SK-MEL-5 (cell line): ENCODE measurements at places on chromosomes 4 and X.
A peak's percentile ranks its signal among the peaks of the same experiment; 100 is the strongest.

DNA sequence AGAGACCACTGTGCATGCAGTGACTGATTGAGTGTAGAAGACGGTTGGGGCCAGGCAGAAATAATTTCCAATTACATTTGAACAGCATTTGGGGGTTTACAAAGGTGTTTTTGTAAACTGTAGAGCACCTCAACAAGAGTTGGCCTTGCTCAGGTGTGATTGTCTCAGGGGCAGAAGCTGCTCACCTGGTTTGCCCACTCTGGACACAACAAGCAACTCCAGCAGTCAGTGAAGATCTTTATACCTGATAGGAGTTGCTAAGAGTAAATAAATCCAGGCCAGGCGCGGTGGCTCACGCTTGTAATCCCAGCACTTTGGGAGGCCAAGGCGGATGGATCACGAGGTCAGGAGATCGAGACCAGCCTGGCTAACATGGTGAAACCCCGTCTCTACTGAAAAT, 221.3 kb downstream of the RAB28 start:
- no peak for DNase-seq

DNA sequence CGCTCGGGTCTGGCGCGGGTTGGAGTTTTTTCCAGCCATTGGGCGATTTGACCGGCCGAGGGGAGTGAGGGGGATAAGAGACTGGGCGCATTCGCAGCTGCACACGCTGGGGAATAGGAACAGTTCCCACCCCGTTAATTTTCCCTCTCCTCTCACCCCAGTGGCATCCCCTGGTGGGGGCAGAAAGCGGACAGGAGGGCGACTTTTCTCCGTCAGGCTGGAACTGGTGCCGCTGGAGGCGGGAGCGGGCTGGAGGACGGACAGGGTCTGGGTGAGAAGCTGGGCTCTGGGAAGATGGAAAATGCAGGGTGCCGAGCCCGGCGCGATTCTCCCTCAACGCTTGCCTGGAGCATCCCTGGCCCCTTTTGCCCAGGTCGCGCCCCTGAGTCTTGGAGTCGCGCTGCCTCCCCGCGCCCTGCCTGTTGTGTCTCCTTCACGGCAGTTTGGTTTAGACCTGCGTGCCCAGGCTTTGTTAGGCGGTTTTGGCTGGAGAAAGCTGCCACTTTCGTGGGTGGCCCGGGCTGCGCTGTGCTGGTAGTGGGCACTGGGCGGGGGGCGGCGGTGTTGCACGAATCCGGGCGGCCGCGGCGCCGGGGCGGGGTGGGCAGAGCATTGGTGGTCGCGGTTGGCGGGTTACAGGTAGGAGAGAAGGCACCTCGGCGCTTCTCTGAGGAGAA, 2.0 kb downstream of the ADGRL3 start:
- DNase-seq, result no peak

DNA sequence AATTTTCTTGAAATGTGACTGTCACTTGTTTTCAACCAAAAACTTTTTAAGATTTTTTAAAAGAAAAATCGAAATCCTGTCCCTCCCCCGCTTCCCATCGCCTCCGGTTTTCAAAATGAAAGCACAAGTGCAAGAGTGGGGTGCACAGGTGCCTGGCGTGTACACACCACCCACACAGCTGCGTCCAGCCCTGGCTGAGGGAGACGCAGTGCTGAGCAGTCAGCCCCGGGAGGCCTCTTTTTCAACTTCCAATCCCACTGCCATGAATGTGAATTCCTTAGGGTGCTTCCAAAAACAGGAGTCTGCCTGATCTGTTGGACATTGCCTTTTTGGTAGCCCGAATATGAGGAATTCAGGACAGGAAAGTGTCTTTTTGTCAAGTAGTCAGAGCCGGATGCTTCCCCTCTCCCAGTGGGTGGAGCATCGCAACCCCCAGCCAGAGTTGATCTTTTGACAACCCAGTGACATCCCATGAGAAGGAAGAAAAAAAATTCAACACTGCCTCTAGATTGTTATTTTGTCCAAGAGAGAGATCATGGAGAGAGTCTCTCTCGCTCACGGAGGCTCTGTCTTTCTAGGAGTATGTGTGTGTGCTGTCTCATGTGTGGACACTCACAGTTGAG, 8.9 kb downstream of the PRRG3 start:
- no peak for DNase-seq

DNA sequence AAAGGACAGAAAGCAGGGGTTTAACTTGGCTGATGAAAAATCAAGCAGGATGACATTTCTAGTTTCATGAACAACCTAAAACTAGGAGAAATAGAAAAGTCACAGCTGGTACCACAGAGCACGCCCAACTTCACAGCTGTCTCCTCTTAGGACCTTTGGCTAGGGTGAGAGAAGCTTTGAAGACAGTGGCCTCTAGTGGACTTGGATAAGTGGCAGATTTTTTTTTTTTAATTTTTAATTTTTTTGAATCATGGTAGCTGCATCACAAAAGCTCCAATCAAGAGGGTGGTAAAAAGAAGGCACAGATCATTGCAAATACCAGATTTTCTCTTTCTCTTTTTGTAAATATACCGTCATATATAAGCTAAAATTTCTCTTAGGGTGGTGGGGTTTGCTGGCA, 20.2 kb upstream of the MAP3K15 start:
- peak; percentile 53 for DNase-seq

DNA sequence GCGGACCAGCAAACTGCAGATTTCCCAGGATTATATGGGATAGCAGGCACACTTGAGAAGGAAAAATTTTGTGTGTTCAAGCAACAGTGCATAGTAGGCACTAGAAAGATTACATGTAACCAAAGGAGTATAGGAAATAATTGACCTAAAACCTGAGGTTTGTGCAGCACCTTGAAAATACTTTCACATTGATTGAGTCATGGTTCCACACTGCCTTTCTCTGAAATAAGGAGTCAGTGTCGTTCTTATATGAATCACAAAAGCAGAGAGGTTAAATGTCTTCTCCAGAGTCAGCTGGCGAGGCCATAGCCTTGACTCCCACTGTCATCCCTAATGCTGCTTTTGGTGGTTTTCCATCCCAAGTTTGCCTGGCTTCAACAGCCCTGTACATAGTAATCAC, 138.9 kb downstream of the SOWAHB start:
- DNase-seq, result no peak

GRCh38 chrX:95346856-95347255, 1337.8 kb upstream of the DIAPH2 start:
- peak; percentile 34 for DNase-seq

- no peak for DNase-seq
Measured at GRCh38 chr4:71609167-71609566, 174.7 kb downstream of the GC start.

- peak; percentile 60 for DNase-seq
Measured at GRCh38 chr4:73727685-73728084, 12.7 kb upstream of the CXCL8 start.

DNA sequence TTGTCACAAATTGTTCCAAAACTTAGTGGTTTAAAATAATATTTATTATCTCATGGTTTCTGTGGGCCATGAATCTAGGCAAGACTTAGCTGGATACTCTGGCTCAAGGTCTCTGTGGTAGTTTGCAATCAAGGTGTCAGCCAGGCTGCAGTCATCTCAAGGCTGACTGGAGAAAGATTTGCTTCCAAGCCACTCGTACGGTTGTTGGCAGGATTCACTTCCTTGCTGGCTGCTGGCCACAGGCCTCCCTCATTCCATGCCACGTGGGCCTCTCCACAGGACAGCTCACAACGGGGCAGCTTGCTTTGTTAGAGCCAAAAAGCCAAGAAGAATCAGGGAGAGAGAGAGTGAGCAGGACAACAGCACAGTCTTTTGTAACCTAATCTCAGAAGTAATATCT, 101.4 kb downstream of the WWC2 start:
- DNase-seq, result peak; percentile 13

GRCh38 chrX:10199212-10199611, 42.4 kb downstream of the CLCN4 start:
- no peak for DNase-seq

GRCh38 chrX:135985973-135986310, 707 bp downstream of the SLC9A6 start:
- no peak for DNase-seq

GRCh38 chrX:153065389-153065788, 6.9 kb upstream of the PNMA6A start:
- DNase-seq, result no peak

- no peak for DNase-seq
Measured at GRCh38 chr4:100826808-100827548, 309.2 kb upstream of the EMCN start.

GRCh38 chr4:67723341-67723740, 22.4 kb upstream of the UBA6 start:
- DNase-seq, result no peak

DNA sequence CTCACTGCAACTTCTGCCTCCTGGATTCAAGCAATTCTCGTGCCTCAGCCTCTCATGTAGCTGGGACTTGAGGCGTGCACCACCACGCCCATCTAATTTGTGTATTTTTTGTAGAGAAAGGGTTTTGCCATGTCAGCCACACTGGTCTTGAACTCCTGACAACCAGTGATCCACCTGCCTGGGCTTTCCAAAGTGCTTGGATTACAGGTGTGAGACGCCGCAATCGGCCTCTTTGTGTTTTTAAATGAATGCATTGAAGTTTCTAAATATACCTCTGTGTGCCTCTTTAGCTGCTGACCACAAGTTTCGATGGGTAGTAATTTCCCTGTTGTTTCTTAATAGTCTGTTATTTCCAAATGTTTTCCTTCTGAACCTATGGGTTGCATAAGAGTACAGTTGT, 765.3 kb upstream of the GRIA3 start:
- no peak for DNase-seq

DNA sequence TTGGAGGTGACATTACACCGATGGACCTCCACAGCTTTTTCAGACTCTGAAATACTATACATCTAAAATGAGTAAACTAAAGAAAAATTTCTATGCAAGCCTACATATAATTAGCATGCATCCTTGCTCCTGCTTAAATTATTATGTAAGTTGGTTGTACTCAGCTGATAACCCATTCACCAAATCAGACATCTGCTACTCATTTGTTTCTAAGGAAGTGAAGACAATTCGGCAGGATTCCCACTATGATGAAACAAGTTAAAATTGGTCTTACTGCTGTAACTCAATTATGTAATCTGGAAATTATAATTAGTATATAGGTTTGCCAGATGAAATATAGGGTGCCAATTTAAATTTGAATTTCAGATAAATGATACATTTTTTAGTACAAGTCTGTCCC, 59.5 kb upstream of the FGF13 start:
- no peak for DNase-seq

DNA sequence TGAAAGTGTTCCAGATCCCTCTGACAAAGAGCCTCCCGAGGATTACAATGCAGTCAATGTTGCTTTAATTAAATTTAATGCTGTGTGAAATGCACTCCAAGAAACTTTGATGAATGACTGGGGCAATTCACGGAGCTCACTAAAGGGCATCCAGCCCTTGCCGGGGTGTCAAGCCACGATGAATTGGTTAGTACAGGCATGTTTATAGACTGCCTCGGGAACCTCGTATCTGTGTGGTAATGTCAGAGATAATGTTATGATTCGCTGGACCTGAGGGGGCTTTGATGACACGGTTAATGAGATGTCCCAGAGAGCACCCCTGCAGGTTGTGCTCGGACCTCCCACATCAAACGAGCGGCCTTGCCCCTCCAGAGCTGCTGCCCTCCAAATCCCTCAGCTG, 428.8 kb downstream of the NKX6-1 start:
- DNase-seq, result no peak

GRCh38 chrX:25204182-25204581, 188.4 kb upstream of the ARX start:
- DNase-seq, result no peak

DNA sequence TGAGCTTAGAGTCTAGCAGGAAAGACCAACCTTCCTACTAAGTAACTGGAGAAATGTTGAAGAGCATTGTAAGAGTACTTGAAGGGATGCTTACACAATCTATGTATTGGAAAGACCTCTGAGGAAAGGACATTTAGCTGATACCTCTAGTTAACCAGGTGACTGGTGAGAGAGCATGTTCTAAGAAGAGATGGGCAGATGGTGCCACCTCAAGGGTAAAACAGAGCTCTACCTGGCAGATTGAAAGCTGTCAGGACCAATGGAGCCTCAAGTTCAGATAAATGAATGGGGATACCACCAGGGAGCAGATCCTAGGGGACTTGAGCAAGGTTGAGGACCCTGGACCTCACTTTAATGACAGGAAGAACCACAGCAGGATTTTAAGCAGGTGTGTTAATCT, 196.4 kb downstream of the QDPR start:
- no peak for DNase-seq

DNA sequence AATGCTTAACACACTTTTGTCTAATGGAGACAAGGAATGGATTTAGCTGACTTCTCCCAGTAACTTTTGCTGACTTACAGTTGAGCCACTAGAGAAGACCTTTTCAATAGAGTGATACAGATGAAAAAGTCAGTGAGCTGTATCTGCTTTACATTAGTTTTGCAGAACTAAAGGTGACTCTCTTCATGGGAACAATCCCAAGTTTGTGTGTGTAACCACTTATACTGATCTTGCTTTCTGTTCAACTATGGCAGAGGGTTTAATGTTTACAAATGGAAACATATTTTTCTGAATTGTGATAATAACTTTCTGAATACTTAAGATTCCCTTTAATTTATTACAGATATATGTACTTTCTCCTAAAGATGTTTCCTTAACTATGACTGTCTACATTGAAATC, 182.6 kb upstream of the PUDP start:
- DNase-seq, result no peak

GRCh38 chr4:3177426-3177825, 71.5 kb upstream of the MSANTD1 start:
- no peak for DNase-seq

- DNase-seq, result no peak
Measured at GRCh38 chr4:106245176-106245575, 70.8 kb downstream of the TBCK start.

DNA sequence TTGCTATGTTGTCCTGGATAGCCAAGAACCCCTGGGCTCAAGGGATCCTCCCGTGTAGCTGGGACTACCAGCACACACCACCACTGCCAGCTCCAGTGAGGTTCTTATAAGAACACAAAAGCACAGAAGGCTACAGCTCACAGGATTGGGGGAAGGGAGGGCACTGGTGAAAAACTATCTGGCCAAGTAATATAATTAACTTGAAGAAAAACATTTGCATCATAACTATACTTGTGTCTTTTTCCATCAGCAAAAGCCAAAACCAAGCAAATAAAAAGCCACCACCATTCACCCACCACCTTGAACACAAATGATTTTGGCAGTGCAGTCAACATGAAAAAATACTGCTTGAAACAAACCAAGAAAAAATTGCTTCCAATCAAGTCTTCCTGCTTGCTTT, 188.2 kb downstream of the MAML3 start:
- DNase-seq, result no peak

DNA sequence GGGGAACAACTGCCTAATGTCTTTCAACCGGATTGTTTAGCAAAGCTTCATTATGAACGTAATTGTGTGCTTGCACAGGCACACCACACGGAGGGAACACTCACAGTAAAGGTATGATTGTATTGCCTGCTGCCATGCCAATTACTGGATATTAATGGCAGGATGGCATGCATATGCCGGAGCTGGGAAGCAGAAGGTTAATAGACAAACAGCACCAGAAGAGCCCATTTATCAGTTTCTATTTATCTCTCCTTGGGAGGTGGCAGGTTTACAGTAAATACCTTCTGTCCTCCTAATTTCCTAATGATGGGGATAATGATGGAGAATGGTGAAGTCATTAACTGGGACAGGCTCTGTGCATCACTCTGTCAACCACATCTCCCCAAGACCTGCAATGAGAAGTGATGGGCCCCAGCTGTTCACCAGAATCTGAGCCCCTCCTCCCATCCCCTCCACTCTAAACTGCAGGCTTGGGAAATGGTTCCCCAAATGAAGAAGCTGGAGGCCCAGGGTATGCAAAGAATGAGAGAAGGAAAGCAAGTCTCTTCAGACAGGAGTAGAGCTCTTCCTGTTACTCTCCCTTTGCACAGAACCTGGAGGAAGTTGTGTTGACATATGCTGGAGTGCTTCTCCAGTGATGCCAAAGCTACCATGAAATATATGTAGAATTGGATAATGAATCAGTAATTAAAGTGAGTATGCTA, 160.8 kb downstream of the NAA11 start:
- DNase-seq, result no peak
